ENCODE measurements at places on chromosomes 12 and 14. TPM values are rescaled to one million over a fixed set of nuclear protein-coding genes. Genes with fewer than 3 reads are reported as not detected.

SLC39A5 gene
- total RNA-seq, result not detected

CMTM5 gene
- total RNA-seq, result not detected

C12orf54 gene
- not detected for total RNA-seq

DPF3 gene
- total RNA-seq, result 0.23 TPM

ABCD2 gene
- total RNA-seq, result not detected

AKAP3 gene
- total RNA-seq, result 0.03 TPM

MIP gene
- not detected for total RNA-seq

PPM1H gene
- total RNA-seq, result 8.0 TPM

ZFYVE26 gene
- 5.8 TPM for total RNA-seq

RNASE7 gene
- not detected for total RNA-seq

METTL25 gene
- 2.4 TPM for total RNA-seq

SIX6 gene
- total RNA-seq, result not detected

IGF1 gene
- total RNA-seq, result 0.30 TPM

AMN gene
- 0.21 TPM for total RNA-seq

DCTN2 gene
- total RNA-seq, result 120 TPM

RNF212B gene
- total RNA-seq, result not detected

PRB2 gene
- total RNA-seq, result not detected

ITGB7 gene
- 0.48 TPM for total RNA-seq

PLCZ1 gene
- total RNA-seq, result not detected

EIF2S3B gene
- 0.60 TPM for total RNA-seq

GDF3 gene
- total RNA-seq, result not detected

COPS7A gene
- total RNA-seq, result 55.0 TPM

SAMD15 gene
- total RNA-seq, result 2.2 TPM
